ENCODE measurements at places on chromosomes 2 and 18. TPM values are rescaled to one million over a fixed set of nuclear protein-coding genes. Genes with fewer than 3 reads are reported as not detected.

Gene MOCOS
- 3.5 TPM for total RNA-seq

Gene ABCG5
- total RNA-seq: not detected

Gene CNTNAP5
- not detected for total RNA-seq

Gene STPG4
- not detected for total RNA-seq

Gene TUBA4B
- not detected for total RNA-seq

Gene SCN3A
- total RNA-seq: 3.1 TPM

Gene MGAT5
- total RNA-seq: 15.8 TPM
